ENCODE measurements at places on chromosomes 13 and 19.

DNA sequence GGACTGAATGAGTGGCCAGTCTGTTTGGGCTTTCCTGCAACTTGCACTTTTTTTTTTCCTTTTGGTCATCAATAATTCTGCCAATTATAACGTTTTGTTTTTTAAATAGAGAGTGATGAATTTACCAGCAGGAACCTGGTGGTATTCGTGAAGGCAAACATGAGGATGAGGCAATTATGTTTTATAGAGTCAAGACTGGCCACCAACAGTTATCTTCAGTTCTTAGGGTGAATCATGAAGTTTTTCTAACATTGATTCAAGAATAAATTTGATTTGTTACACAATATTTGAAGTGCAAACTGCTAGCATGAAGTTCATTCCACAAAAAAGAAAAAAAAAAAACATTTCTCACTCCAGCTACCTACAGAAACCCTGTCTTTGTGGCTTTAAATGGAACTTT, 244.5 kb downstream of the SPRY2 start:
- no peak for DNase-seq

DNA sequence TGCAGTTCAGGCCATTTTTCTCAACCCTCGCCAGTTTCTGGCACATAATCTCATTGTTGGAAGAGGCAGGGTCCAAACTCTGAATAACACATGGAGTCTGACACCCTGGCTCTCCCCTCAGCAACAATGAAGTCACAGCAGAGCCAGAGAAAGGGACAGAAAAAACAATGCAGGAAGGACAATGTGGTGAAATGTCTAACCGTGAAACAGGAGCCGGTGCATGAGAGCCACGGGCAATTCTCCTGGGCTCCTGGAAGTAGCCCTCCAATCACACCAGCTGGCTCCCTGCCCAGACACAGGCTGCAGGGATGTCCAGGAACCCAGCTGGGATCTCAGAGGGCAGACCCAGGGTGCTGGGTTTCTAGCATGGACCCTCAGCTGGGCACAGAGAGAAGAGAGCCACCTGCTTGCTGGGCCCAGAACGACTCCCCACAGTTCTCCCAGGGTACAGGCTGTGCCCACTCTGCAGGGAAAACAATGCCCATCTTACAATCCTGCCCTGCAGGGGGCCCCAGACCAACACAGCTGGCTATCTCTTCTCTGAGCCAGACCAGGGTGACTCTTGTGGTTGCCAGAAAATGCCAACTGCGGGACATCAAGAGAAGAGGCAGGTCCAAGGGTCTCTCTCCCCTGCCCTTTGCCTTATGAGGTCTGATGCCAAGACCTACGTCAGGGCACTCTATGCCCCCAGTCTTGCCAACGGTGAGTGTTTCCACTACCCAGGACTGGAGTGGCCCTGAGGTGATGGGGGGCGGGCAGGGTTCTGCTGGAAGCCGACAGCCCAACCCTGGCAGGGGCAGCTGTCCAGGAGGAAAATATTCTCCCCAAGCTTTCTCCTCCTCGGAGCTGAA, 64.5 kb downstream of the CEBPG start:
- no peak for DNase-seq

DNA sequence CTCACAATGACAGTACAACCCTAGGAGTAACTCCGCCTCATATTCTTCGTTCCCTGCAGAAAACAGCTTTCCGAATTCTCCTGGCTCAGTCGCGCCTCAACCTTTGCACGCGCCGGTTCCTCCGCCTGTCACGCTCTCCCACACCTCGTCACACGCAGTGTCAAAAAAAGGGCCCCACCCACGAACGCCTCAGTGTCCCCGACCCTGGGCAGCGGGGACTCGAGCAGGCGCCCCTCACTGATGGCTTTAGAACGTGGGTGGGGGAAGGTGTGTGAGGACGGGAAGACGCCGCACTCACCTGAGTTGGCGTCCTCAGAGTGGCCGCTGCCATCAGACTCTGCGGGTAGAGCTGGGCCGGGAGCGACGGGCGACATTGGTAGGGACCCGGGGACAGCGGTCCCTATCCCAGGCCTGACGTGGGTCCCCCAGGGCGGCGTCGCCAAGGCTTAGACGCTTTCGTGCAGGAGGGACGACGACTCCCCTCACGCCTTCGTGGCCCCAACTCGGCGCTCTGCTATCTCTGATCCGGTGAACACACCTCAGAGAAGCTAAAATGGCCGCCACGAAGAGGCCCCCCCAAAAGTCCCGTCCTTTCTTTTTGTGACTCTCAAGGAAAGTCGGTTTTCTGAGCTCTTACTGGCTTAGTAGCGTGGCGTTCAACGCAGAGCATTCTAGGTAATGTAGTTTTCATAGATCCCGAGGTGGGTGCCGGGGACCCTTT, at the start of gene ZNF154:
Gene ZNF154, minus strand, starts transcription at position 564 of the 721 bp plus-strand sequence. Its CDS starts 233 bp downstream, at position 331.
- no peak for DNase-seq

- DNase-seq: peak; percentile 18
Observed at GRCh38 chr13:24727731-24728601, 36.0 kb upstream of the RNF17 start.

DNA sequence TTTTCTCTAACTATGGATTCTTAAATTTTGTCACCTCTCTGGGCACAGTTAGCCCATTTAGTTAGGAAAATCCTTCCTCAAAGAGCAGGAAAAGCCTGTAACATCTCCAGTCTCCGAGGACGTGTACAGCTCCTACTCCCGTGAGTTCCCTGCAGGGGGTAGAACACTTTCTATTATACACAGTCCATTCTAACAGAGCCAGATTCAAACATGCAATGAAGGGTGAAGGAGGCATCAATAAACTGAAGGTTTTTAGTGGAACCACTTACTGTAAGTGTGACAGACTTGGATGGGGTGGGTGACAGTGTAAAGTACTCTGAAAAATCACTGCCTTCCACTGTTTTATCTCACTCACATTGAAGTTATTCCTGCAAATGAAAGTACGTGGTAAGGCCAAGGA, 204.7 kb upstream of the DACH1 start:
- no peak for DNase-seq

GRCh38 chr13:67087527-67087926, 142.6 kb downstream of the PCDH9 start:
- no peak for DNase-seq

- no peak for DNase-seq
Observed at GRCh38 chr13:29936051-29936813, 85.8 kb upstream of the UBL3 start.

DNA sequence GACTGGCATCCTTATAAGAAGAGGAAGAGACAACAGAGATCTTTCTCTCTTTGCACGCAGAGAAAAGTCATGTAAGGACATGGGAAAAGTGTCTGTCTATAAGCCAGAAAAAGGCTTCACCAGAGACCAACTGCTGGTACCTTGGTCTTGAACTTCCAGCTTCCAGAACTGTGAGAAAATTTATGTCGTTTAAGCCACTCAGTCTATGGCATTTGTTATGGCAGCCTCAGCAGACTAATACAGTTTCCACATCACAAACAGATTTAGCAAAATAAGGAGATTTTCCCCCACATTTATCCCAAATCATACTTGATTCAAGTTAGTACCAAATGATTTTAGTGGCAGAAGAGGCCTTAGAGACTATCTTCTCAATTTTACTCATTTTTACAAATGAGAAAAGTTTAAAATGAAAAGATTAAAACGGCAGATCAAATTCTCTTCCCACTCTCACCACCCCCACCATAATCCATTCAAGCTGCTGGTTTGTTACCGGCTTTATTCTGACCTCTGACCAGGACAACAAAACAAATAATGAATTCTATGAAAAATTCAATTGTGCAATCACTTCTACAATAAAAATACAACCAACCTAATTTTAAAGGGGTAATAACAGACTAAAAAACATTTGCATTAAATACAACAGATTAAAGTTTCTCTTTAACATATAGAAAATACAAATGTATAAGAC, 316.3 kb downstream of the TBC1D4 start:
- DNase-seq: no peak

DNA sequence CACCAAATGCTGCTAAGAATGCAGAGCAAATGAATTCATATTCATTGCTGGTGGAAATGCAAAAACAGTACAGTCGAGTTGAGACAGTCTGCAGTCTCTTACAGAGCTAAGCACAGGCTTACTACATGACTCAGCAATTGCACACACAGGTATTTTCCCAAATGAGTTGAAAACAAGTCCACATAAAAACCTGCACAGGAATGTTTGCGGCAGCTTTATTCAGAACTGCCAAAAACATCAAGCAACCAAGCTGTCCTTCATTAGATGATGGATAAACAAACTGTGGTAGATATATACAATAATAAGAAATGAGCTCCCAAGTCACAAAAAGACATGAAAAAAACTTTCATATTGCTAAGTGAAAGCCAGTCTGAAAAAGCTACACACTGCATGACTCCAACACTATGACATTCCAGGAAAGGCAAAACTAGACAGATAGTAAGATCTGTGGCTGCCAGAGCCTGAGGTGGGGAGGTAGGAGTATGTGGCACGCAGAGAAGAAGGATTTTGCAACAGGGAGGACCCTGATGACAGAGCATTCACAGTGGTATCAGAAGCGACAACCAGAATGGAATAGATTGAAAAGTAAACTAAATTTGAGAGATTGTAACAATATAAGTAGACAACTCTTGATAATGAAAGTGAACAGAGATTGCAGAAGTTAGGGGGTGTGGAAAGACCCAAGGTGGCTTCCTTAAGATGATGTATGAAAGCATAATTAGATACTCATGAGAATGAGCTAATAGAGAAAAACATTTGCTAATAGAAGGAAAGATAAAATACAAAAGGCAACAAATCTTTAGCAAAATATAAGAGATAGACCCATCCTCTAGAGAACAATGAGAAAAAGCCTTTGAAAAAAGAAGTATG, 52.7 kb downstream of the TSC22D1 start:
- no peak for DNase-seq

Measured in stimulated activated CD8-positive, alpha-beta memory T cell treated with anti-CD3 and anti-CD28 coated beads, Interleukin-4, amount 100 ng/mL, for 4 hours (primary cell).